NCI-H510A (cell line): ENCODE measurements at places on chromosomes 2 and 18.

GRCh38 chr18:10025711-10026670 is 112.2 kb downstream of the VAPA start:
- no peak for DNase-seq

DNA sequence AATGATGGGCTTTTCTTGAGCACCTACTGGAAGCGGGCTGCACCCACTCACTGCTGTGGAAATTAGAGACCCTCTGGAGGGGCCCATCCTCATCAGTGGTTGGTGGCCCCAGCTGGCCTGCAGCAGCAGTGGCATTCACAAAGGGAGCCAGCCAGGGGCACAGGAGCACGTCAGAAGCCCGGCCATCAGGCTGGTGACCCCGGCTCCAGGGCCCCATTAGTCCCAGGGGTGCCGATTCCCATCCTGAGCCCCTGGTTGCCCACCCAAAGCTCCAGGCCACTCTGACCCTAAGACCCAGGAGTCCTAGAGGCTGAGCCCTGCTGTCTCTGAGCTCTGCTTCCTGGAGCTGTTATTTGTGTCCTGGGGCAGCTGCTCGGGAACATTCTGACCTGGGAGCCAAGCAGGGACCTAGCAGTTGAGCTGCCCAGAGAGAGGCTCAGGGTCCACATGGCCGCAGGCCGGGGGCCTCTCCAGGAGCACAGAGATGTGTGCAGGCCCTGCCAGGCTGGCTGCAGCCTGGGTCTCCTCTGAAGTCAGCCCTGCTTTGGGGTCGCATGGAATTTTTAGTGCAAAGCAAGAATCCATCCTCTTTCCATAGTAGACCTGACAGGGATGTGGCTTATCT is 207.2 kb downstream of the KLHL29 start:
- DNase-seq, result no peak

DNA sequence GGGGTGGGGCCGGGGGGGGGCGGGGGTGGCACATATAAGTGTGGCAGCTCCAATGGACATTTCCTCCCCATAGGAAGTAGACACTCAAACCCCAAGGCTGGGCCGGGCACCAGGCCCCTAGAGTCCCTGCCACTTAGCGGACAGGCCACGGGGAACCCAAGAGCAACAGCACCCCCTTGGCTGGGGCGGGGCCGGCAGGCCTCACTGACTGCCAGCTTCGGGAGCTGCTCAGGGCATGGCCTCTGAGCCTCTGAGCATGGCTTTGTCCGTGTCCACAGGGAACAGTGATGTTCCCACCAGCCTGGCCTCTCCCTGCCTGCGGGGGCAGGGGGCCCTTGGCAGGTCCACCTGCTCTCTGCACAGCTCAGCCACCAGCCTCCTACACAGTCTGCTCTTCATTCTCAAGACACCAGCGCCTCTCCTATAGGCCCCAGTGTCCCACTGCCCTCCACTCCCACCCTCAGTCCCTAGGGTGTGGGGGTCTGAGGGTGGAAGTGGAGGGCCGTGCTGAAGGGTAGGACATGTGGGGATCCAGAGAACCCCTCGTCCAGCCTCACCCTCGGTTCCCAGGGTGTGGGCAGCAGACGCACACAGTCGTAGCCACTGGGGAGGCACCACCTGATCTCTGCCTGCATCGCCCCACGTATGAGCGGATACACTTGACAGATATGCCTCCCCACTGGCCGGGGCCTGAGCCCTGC is 106.7 kb downstream of the FAM210A start:
- DNase-seq, result no peak

DNA sequence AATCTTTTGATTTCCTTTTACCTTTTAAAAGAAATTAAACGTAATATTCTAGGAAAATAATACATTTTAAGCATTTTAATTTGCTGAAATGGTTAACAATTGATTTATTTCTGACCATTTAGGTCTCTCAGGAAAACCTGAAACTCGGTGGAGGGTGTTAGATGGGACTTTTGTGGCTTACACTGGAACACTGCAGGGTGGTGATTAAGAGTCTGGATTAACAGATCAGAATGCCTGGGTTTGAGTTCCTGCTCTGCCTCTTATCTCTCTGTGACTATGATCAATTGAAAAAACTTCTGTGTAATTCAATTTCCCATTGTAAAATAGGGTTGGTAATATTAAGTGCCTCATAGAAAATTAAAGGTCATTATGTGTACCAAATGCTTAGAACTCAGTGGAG is 168.7 kb downstream of the UBE2E3 start:
- no peak for DNase-seq

GRCh38 chr2:156803243-156803642 is 367.1 kb downstream of the GPD2 start:
- DNase-seq, result no peak

- no peak for DNase-seq
Observed at GRCh38 chr18:45951016-45951714, 16.0 kb downstream of the EPG5 start.

GRCh38 chr2:215579809-215580208 is 143.9 kb upstream of the FN1 start:
- no peak for DNase-seq

GRCh38 chr2:25362434-25363145 is 20.9 kb upstream of the DNMT3A start:
- no peak for DNase-seq

DNA sequence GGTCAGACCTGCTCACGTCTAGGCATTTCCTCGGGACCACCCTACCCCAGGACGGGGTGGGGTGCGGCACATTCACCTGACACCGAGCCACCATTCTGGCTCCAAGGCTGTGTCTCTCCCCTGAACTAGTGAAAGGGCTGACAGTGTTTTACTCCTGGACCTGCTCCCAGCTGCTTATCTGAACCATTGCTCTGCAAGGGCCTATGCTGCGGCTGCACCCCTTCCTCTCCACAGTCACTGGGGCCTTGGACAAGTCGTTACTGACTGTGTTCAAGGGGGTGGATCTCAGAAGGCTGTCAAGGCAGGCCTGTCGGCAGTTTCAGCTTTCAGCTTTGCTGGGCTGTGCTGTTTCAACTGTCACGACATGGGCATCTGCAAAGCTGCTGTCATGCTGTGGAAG is 11.7 kb downstream of the CREG2 start:
- DNase-seq, result no peak

DNA sequence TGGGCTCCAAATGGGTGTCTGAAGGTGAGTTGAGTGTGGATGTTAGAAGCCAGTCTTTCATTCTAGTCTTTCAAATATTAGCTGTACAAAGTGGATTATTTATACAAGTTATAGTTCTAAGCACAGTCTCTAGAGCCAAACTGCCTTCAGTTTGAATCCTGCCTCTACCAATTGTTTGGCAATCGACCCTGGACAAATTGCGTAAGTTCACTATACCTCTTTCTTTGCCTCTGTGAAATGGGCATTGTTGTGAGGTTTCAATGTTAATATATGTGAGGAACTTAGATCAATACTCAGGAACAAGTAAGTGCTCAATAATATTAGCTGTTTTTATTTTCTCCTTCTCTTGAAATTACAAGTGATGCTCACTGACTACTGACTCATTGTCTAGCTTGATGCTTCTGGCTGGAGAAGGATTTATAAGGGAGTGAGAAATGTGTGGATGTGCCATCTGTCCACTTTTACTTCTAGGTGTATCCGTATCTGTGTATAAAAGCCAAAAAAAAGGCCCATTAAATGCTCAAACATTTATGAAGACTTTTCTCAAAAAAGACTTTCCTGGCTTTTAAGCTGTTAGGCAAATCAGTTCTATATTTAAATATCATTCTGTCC is 48.1 kb upstream of the RAPH1 start:
- DNase-seq, result no peak

- DNase-seq, result no peak
Observed at GRCh38 chr18:35409911-35410310, 32.8 kb upstream of the ZNF396 start.

GRCh38 chr2:238940806-238941205 is 92.9 kb downstream of the TWIST2 start:
- DNase-seq, result no peak

GRCh38 chr2:88036182-88036581 is 19.4 kb downstream of the KRCC1 start:
- DNase-seq, result no peak

- DNase-seq, result no peak
Observed at GRCh38 chr2:205704127-205704741, 21.9 kb downstream of the NRP2 start.

DNA sequence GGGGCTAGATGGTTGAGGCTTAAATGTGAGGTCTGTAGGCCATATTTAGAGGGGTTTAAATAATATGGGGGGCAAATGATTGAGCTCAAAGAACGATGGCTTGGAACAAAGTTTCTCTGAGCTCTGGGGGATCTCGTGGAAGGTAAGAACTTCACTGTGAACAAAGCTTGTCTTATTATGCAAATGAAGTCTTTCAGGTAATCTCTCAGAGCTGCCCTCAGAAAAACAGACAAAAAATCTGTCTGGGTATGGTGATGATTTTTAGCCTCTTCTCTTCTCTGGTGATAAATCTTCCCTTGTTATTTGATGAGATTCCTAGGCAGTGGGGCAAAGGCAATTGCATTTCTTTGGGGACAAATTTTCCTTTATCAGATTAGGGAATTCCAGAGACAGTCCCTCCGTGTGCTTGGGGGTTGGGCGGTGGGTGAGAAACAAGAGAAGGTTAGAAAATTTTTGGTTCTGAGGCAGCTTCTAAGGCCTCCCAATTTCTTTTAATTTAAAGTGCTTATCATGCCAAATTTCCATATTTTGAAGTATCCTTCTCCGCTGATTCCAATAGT is 760.4 kb downstream of the TSN start:
- no peak for DNase-seq

- no peak for DNase-seq
Observed at GRCh38 chr2:164784376-164784775, 57.2 kb downstream of the COBLL1 start.

DNA sequence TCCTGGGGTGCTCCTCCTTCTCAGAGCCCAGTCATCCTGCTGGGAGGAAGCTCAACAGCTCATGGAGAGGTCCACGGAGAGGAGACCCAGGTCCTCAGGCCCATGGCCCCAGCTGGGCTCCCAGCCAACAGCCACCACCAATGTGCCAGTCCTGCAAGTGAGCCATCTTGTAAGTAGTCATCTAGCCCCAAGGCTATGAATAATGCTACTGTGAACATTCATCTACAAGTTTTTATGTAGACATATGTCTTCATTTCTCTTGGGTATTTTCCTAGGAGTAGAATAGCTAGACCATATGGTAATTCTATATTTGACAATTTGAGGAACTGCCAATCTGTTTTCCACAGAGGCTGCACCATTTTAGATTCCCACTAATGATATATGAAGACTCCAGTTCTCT is 166.1 kb downstream of the MTCL1 start:
- no peak for DNase-seq

DNA sequence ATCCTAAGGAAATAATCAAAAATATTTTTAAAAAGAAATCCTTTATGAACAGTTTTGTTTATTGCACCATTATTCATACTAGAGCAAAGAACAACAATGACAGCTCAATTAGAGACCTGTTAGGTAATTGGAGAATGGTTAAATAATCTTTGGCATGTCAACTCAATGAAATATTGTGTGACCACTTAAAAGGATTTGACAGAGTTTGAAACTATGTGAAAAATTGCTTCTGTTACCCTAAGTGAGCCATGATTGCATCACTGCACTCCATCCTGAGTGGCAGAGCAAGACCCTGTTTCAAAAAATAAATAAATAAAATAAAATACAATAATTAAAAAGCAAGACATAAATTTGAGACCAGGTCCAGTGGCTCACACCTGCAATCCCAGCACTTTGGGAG is 66.1 kb upstream of the ATP8B1 start:
- no peak for DNase-seq

- no peak for DNase-seq
Observed at GRCh38 chr2:53755121-53755520, 12.5 kb upstream of the CHAC2 start.

DNA sequence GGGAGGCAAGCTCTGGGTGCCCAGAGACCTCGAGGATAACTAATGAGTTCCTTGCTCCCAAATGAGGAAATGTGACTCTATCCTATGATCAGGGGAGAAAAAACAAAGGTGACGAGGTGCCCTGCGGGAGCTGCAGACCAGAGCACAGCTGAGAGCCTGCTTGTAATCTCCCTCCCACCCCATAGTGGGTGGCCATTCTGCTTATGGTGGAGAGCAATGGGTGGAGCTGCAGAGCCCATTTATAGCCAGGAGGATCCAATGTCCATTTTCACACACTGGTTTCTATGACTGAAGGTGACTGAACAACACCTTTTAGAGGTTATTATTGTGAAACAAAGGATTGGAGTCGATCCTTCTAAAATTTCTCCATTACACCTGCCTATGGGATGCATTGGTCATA is 153.3 kb downstream of the COL6A3 start:
- no peak for DNase-seq

GRCh38 chr18:62258616-62259015 is 66.5 kb upstream of the TNFRSF11A start:
- DNase-seq, result no peak

DNA sequence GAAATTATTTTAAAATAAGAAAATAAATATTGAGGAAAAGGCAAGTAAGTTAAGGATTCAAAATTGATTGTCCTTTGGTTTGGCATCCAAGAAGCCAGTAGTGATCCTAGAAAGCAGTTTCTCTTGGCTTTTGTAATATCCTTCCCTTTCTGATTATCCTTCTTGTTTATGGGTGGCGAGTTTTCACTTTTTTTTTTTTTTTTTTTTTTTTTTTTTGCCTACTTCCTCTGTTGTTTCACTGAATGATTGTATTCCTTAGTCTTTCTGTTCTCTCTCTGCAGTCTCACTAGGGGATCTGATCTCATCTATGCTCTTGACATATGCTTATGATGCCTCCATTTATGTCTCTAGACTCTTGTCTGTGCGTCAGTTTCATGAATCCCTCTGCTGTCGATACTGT is 4.2 kb downstream of the NAPG start:
- DNase-seq, result no peak
